ENCODE measurements at places on chromosomes 16 and 17.

DNA sequence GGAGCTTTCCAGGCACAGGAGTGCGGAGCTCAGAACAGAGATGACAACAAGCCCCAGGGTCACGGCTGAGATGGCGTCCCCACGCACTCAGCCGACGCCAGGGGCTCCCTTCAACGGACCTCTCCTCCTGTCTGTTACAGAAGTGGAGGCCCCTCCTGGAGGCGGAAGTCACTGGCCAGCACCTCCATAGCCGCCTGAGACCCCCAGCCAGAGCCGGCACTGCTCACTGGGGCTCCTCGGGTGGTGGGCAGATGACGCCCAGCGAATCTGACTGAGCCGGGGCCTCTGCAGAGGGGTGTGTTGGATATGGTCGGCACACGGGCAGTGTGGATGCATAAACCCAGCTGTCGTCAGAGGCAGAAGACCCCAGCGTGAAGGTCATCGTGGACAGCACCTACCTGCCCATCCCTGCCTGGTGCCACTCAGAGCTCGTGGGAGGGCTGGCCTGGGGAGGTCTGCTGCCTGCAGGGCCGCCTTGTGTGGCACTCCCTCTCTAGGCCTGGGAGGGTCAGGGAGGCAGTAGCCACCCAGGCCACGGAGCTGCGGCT is 20.0 kb downstream of the NDUFAF8 start:
- no peak for DNase-seq

GRCh38 chr17:4537451-4538235 is 17.5 kb downstream of the MYBBP1A start:
- DNase-seq, result no peak

DNA sequence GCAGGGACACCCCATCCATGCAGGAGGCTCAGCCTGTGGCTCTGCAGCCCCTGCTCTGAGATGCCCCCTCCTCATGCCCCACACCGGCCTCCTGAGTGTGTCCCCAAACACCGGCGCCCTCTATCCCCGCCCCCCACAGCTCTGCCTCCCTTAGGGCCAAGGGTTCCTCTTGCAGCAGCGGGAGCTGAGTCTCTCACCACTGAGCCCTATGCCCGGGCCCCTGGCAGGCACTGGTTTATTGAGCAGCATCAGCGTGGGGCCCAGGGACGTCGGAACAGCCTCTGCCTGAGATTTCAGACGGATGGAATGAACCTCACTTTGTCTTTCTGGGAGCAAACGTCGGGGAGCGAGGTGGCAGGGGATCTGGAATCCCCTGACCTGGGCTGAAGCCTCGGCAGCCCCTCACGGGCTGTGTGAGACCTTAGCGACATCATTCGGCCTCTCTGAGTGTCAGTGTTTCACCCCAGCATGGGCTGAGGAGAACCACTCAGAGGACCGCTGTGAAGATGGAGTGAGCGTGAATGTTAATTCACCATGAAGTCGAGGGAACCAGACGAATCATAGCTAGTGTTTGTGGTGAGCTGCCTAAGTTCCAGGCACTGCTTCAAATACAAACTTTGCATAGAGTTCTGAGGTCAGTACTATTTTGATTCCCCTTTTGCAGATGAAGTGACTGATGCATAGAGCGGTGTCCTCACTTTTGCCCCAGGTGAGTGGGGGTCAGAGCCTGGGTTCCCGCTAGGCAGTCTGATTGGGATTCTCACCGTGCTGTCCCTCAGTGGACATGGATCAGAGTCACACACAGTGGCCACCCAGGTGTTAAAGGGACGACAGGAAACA is 5.3 kb upstream of the C16orf74 start:
- no peak for DNase-seq

DNA sequence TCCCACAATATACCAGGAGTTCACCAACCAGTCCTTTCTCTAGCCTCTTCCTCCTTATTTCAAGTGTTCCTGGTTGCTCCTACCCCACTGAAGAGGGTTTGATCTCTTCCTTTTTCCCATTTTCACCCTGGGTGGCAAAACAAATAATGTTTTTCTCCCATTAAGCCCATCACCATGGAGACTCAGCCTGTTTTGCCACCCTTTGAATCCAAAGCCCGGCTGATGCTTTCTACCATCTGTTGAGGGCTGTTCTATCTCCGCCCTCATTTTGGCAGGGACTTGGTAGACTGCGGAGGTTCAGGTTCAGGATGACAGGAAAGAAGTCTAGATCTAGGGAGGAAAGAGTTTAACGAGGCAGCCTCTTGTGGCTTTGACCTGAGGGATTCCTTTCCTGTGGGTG is 2.6 kb downstream of the DNAH2 start:
- DNase-seq, result no peak

GRCh38 chr16:8568231-8568617 is 22.1 kb downstream of the TMEM114 start:
- DNase-seq, result no peak

DNA sequence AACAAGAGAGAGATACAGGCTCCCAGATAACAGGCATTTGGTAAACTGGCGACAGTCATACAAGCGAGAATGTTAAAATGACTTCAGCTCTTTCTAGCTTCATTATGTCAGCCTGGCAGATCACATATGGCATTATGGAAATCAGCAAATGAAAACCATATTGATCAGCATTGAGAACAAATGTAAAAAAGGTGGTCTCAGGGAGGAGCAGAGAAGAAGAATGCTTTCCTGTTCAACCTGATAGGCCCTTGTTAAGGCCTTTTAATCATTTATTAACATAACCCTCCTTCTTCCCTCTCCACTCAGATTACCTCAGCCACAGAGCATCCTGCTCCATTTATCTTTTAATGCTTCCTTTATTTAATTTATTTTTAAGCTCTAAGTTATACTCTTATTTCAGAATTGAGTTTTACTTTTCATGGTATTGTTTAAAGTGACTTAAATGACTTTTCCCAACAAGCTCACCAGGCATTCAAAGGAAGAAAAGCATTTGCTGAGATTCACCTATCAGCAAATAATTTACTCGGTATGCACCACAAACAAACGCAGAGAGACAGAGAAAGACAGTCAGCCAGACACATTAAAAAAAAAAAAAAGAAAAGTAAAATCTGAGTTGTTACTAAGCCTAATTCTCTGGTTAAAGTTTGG is 243.9 kb upstream of the TBX2 start:
- DNase-seq, result no peak

- no peak for DNase-seq
Observed at GRCh38 chr16:49682577-49683165, 173.2 kb downstream of the ZNF423 start.

DNA sequence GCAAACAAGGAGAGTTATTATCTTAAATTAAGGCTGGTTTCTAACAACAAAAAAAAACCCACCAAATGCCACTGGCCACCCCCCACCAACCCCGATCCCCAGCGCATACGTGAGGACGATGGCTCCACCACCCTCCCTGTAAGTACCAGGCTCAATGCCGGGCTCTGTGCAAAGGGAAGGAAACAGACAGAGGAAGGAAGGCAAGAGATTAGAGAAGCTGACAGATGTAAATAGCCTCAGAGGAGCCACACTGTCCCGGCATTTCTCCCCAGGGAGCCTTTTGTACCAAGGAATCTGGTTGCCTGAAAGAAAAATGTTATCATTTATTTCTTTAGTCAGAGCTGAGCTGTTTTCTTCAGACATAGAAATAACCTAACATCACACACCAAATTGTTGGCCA is 13.1 kb downstream of the SOST start:
- DNase-seq, result no peak

- no peak for DNase-seq
Observed at GRCh38 chr17:4811471-4811870, 4.5 kb downstream of the PLD2 start.

DNA sequence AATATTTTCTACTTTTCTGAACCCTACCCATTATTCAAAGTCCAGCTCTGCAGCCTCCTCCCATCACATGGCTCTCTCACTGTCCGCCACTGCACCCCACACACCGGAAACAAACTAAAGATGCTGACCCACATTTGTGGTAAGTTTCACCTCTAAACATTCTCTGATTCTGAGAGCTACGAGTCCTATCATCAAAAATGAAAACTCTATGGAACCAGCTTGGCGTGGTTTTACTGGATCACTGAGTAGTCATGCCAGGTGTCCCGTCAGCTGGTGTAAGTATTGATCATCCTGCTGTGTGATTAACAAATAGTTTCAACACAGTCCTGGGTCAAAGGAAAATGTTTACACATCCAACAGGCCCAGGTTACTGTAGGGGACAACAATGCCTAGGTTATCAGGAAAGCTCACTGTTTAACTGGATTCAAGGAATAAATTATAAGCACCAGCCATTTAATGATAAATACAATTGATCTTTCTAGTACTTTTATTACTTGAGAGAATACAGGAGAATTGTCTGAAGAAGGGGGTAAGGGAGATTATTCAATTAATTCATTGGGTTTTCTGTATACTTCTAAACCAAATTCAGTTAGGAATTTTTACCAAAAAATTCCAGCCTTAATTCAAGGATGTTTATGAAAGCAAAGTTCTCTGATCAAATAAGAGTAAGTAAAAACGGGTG is 33.9 kb downstream of the CYTH1 start:
- no peak for DNase-seq

DNA sequence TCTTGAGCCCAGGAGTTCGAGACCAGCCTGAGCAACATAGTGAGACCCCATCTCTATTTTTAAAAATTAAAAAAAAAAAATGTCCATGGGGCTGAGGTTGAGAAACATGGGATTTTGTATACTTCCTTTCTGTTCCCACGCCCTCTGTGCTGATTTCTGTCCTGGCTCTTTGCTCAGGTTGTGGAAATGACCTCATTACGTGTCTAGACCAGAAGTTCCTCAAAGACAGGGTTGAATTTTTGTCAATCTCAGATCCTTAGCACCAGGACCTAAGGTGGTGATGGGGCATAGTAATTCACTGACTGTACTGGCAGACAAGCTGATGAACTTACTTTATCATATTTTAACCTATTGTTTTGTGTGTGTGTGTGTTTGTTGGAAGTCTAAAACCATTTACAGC is 11.2 kb upstream of the HNF1B start:
- no peak for DNase-seq

- no peak for DNase-seq
Observed at GRCh38 chr16:86270696-86271095, 239.6 kb upstream of the FOXF1 start.

DNA sequence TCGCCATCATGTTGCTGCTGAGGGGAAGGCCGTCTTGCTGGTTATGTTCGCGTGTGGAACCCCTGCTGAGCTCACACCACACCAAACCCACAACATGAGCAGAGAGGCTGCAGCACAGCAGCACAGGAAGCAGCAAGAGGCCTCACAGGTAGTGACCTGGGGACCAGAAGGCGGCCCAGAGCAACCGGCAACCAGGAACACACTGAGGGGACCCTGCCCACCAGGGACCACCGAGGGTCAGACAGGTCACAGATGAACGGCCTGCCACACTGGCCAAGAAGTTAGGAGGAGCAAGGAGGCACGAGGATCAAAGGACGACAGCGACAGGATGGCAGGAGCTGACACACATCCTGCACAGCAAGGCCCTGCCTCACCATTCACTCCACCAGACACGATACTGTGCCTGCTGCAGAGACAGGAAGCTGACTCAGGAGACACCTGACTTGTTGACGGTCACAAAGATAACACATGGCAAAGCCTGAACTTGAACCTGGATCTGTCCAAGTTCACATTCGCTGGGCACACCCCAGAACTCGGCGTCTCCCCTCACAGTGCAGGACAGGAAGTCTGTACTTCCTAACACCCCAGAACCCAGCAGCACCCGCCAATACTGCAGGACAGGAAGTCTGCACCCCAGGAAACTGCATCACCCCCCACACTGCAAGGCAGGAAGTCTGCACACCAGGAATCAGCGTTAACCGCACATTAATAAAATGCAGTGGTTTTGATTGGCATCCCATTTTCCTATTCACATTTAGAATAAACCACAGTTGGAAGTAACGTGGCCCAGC is 98.5 kb downstream of the ZNF778 start:
- DNase-seq, result peak; percentile 61

GRCh38 chr16:78800523-78800922 is 701.1 kb downstream of the WWOX start:
- DNase-seq, result no peak

DNA sequence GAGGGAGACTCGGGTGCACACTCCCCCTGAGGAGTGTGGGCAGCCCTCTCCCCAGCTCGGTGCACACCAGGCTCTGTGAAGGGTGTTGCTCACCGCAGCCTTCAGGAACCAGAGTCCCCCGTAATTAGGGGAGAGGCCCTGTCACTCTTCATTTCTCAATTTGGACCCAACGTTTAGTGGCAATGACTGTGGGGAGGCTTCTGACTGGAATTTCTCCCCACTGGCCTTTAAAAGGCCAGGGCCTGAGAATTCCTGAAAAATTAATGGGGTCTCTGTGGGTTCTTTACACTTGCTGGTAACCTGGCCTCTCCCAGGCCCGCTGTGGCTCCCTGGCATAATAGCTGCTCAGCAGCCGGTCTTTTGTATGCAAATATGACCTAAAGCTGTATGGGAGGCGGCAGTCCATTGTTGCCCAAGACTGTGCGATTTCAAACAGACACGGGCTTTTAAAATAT is 209.7 kb downstream of the MSI2 start:
- DNase-seq, result no peak

DNA sequence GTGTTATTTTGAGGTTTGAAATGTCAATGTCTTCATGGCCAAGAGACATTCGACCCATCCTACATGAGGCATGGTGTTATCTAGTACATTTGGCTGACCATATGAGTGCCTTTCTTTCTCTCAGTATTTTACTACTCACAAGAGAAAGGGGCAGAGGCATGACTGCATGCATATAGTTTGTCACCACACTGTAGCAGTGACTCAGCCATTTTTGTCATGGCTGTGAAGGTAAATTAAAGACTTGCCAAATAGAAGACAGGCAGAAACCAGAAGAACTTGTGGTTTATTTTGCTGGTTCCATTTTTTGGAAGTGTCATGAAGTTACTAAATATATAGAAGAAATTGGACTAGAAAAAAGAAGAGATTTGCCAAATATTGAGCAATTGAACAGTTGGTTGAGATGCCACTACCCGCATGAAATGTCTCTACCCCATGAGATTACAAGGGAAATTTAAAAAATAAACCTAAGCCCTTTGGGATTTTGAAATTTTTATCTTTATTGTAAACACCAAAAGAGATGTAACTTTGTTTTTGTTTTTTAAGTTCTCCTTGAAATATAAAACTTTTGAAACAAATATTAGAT is 170.3 kb downstream of the CHD9 start:
- DNase-seq, result no peak

DNA sequence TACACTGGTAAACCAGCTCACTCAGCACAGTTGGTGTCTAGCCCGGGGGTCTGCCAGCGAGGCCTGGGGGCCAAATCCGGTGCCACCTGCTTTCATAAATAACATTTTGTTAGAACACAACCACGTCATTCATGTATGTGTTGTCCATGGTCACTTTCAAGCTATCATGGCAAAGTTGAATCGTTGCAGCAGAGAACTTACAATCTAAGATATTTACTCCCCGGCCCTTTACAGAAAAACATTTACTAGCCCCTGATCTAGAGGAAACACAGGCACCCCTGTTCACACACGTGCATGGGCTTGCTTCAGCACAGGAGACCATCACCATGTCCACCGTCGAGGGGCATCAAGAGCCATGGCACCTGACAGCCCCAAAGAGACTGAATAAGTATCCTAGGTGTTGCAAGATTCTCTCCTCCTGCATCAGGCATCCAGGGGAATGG is 111.4 kb upstream of the DNAH9 start:
- DNase-seq, result no peak
